Upper lobe of left lung (tissue), 6 donors: ENCODE measurements at places on chromosomes 1 and 21. TPM values are rescaled to one million over a fixed set of nuclear protein-coding genes. Genes with fewer than 3 reads are reported as not detected.

OR2M3 gene
- total RNA-seq = not detected

CELA2B gene
- 1.8 TPM for total RNA-seq

FCAMR gene
- 7.3 TPM for total RNA-seq

TPTE gene
- total RNA-seq = not detected

CSF3R gene
- 443 TPM for total RNA-seq

OR2L13 gene
- not detected for total RNA-seq

DEPDC1 gene
- total RNA-seq = 0.57 TPM

MEGF6 gene
- 128 TPM for total RNA-seq

PTGS2 gene
- 34.3 TPM for total RNA-seq

LAMB3 gene
- 89.2 TPM for total RNA-seq

LRRC38 gene
- not detected for total RNA-seq

LCE3D gene
- total RNA-seq = not detected

CYP4A11 gene
- not detected for total RNA-seq

C8B gene
- total RNA-seq = 0.26 TPM

HMCN1 gene
- 15.7 TPM for total RNA-seq

OR2T11 gene
- 1.8 TPM for total RNA-seq
